ENCODE measurements at places on chromosomes 6 and 20. TPM values are rescaled to one million over a fixed set of nuclear protein-coding genes. Genes with fewer than 3 reads are reported as not detected.

GRCh38 chr6:26502165-26502564 is 2.1 kb downstream of the BTN1A1 start:
- DNase-seq, result no peak

DNA sequence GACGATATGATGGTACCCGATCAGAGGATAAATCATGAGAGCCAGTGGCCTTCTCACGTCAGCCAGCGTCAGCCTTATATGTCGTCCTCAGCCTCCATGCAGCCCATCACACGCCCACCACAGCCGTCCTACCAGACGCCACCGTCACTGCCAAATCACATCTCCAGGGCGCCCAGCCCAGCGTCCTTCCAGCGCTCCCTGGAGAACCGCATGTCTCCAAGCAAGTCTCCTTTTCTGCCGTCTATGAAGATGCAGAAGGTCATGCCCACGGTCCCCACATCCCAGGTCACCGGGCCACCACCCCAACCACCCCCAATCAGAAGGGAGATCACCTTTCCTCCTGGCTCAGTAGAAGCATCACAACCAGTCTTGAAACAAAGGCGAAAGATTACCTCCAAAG is 122.2 kb downstream of the TMEM242 start:
- no peak for DNase-seq

DNA sequence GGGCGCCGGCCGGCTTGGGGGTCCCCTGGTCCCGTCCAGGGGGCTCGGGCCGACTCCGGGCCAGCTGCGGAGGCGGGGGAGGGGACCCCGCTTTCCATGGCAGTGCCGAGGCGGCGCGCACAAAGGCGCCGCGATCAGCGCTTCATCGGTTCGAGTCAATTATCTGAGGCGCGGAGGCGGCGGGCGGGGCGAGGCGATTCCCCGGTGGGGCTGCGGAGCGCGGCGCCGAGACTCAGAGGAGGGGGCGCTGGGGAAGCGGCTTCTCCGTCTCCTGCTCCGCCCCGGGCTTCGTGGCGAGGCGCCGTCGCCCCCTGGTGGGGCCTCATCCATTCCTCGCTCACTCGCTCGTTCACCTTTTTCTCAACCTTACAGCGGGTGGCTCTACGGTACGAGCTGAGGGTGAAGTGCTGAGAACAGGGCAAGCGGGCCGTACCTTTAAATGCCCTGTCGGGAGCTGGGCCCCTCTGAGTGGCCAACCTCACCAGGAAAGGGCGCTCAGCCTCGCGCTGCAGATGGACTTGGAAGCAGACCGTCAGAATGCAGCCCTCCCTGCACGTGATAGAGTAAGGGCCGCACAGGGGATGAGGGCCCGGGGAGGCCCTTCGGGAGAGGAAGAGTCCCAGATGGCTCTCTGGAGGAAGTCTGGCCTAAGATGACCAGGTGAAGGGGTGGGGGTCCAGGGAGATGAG is 39.9 kb downstream of the SLC52A3 start:
- DNase-seq, result peak; percentile 60

Gene RGS17
- total RNA-seq, result 2.8 TPM

Gene CDH4
- total RNA-seq, result 2.2 TPM

DNA sequence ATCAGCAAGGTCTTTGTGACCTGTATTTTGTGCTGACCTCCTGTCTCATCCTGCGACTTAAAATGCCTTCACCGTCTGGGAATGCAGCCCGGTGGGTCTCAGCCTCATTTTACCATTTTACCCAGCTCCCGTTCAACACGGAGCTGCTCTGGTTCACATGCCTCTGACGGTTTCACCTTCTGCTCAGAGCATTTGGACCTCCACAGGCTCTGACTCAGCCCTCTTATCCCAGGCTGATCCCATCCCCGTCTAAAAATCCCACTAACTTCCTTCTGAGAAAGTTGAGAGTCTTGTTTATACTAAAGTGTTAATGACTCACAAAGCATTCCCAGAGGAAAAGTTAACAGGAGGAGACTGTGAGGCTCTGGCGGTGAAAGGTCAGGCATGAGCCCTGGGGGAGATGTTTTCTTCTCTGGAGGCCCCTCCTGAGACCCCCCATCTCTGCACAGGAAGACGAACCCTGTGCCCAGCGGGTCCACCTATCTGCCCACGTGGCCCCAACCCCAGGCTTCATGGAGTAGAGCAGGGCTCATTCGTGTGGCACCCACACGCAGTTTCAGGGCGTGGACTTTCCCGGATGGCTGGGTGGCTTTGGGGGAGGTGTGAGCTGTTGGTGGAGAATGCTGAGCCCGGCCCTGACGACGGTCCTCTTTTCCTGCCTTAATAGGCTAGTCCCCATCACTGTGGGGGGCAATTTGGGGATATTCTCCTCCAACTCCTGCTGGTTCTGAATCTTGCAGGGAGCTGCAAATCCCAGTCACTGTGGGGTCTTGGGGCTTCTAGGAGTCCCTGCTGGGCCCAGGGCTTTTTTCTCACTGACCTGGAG is 3.3 kb upstream of the BIRC7 start:
- no peak for DNase-seq

Gene ZNF831
- not detected for total RNA-seq

- DNase-seq, result no peak
Observed at GRCh38 chr20:60144404-60144803, 186.2 kb downstream of the CDH26 start.

Gene JPH2
- 51.9 TPM for total RNA-seq

Gene PRSS16
- 8.8 TPM for total RNA-seq

Gene PNPLA1
- total RNA-seq, result not detected

DNA sequence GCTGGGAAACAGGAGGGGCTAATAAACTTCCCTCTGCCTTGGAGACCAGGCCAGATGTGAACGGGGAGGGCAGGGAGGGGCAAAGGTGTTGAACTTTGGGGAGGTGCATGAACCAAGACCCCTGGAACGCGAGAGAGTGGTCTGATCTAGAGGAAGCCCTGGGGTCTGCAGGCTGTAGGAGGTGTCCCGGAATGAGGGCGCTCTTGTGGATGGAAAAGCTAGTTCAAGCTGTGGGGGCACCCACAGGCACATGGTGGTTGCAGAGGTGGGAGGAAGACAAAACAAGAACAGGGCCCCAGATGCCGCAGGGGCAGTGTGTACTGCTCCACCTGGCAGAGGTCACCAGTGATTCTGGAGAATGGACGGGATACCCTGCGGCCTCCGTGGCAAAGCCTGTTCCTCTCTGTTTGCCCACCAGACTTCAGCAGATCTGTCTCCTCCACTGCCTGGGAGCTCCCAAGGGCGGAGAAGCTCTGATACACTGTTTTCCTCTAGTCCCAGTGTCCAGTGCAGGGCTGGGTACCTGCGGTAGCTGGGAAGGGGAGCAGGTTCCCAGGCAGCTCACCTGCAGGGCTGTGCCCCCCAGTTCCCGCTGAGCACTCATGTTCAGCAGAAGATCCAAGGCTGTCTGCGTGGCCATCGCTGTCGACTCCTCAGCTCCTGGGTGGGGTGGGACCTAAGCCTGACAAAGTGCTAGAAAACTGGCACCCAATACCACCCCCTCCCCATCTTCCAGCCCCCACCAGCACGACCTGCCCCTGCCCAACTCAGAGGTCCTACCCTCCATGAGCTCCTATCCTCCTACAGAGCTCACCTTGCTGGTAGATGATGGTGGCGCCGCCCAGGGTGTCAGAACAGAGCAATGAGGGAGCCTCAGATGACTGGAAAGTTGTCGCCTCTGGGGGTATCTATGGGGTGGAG is 14.7 kb downstream of the ZNF335 start:
- no peak for DNase-seq

Gene HEBP2
- total RNA-seq, result 351 TPM

GRCh38 chr6:39530201-39530759 is 194.9 kb downstream of the KIF6 start:
- peak; percentile 24 for DNase-seq

GRCh38 chr6:89888138-89888514 is 6.1 kb upstream of the GJA10 start:
- DNase-seq, result no peak

Gene C20orf202
- not detected for total RNA-seq

Gene VNN1
- total RNA-seq, result 2.3 TPM

Gene SLC17A3
- total RNA-seq, result not detected

DNA sequence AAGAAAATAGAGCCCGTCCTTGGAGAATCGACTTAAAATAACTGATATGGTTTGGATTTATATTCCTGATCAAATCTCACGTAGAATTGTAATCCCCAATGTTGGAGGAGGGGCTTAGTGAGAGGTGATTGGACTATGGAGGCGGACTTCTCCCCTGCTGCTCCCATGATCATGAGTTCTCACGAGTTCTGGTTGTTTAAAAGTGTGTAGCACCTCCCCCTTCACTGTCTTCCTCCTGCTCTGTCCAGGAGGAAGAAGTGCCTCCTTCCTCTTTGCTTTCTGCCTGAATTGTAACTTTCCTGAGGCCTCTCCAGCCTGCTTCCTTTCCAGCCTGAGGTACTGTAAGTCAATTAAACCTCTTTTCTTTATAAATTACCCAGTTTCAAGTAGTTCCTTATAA is 529.2 kb downstream of the HAO1 start:
- DNase-seq, result no peak

DNA sequence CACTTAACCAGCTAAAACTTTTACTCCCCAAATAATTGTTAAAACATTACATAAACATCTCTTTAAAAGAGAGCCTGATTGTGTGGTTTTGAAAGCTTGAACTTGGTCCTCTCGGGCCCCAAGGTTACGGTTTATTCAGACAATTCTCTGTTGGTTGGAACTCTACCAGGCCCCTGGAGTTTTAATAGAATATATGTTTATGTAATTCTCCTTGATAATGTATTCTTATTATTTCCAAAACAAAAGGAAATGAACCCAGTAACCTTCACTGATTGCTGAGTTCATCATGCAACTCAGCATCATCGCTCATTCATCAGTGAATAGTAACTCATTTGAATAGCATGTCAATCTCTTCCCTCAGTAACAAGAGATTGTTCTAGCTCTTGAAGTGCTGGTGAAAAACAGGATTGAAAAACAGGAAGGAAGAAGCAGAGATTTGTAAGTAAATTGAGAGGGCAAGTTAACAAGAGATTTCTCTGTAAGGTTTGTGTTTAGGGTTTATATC is 464.5 kb upstream of the MARCKS start:
- DNase-seq, result no peak

DNA sequence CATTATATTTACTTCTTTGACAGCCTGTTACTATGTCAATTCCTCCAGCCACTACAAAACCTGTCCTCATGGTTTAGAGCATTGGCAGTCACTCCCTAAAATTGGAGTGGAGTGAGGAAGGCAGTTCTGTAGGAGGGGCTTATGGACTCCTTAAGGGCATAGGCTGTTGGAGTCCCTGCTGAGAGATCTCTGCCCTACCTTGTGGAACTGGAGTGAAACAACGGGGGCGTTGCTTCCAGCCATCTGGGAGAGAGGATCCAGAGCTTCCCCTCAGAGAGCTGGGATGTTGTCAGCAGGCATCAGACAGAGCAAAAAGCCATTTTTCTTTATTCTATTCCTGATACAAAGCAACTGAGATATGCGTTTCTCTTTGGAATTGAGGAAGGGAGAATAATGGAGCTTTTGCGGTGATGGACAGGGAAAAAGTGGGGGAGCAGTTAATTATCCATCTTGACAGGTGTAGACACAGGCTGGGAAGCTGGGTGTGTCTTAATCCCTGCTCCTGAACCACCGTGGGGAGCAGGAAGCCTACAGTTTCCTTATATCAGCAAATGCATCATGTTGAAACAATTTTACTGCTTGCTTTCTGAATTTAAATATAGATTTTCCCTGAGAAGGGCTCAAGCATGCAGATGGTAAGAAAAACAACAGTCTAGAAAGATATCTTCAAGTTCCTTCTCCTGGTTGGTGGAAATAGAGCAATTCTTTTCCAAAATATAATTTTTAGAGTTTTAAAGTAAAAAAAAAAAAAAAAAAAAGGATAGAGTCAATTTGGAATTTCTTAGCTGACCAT is 402.5 kb downstream of the PLCB1 start:
- DNase-seq, result no peak

- DNase-seq, result peak; percentile 44
Observed at GRCh38 chr20:44714102-44714700, 968 bp upstream of the CCN5 start.

Gene FAM162B
- not detected for total RNA-seq

GRCh38 chr20:54138427-54138826 is 35.4 kb downstream of the CYP24A1 start:
- DNase-seq, result no peak

- no peak for DNase-seq
Observed at GRCh38 chr6:168411793-168412192, 29.2 kb upstream of the SMOC2 start.

Gene PSORS1C2
- total RNA-seq, result not detected

DNA sequence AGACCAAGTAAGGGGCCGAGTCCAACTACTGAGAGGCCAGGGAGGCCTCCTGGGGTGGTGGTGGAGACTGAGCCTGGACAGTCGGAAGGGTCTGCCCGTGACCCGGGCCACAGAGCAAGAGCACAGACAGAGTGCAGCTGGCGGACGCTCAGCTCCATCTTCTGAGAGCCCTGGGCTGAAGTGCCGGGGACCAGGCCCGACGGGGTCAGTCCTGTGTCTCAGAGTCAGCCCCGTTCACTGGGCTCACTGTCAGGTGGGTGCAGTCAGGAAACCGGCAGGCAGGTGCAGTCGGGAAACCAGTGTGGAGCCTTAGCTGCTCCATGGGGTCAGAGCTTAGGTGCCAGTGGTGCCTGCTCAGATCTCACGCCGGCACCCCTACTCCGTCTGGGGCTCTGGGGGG is 76.5 kb downstream of the WDR27 start:
- no peak for DNase-seq

- DNase-seq, result no peak
Observed at GRCh38 chr20:62418709-62419487, 8.4 kb downstream of the RBBP8NL start.

Gene SLC22A23
- total RNA-seq, result 241 TPM

Gene PPP1R16B
- 11.0 TPM for total RNA-seq

Gene KCNS1
- not detected for total RNA-seq

GRCh38 chr20:3483784-3484183 is 13.0 kb downstream of the ATRN start:
- no peak for DNase-seq

DNA sequence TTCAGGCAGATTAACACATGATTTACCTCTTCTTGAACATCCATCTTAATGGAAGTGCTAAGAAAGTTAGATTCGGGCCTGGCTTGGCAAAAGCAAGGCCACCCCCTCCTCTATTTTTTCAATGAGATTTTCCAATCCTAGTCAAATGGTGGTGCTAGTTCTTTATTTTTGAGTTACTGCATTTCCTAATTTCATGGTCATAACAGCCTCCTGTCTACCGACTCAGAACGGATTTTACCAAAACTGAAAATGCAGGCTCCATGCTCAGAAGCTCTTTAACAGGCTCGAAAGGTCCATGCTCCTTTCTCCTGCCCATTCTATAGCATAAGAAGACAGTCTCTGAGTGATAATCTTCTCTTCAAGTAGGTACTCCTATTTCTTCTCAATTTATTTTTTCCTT is 117.2 kb upstream of the ESR1 start:
- peak; percentile 34 for DNase-seq

GRCh38 chr6:144711661-144712060 is 426.5 kb downstream of the UTRN start:
- DNase-seq, result no peak

Gene SIRPD
- not detected for total RNA-seq

Gene BHLHE23
- total RNA-seq, result 0.55 TPM

- no peak for DNase-seq
Observed at GRCh38 chr6:113640051-113640450, 217.1 kb upstream of the MARCKS start.

Gene TUBB2B
- 31.4 TPM for total RNA-seq

Measured in stomach (tissue), 19 donors.